CD4-positive, alpha-beta T cell treated with Interleukin-4 for 4 hours (primary cell): ENCODE measurements at places on chromosomes 6 and 20.

DNA sequence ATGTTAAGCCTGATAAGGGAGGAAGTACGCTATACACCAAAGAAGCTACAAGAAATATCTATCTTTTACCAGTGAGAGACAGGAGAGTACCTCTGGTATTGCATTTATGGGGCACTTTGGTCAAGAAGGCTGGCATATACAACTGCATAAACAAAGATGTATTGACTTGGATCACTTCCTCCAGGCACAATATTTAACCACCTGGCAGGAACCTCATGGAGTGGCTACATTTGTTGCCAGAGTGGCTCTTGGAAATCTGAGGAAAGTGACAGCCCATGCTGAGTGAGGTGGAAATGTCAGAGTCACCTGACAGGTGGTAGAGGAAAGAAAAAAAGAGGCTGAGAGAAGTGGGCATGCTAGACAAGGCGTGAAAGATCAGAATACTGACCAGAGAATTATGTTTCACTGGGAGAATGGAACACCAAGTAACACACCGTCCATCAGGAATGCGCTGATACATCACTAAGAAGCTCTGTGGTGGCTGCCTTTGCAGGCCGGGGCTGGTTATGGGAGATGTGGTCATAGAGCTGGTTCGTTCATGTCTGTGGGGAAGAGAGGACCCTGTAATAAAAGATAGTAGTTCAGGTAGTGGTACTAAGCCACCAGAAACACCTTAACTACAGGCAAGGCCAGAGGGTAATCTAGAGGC is 61.4 kb upstream of the UFL1 start:
- DNase-seq, result no peak

DNA sequence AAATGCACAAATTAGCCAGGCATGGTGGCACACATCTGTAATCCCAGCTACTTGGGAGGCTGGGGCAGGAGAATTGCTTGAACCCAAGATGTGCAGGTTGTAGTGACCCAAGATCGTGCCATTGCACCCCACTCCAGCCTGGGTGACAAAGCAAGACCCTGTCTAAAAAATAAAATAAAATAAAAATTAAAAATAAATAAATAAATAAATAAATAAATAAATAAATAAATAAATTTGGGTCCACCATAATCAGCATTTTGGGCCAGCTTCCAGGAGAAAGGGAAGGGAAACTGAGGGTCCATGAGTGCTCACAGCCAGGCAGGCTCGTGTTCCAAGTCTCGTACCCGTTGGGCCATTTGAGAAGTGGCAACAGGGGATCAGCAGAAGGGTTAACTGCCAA is 131.6 kb upstream of the AGPAT4 start:
- DNase-seq, result no peak

- DNase-seq, result no peak
Observed at GRCh38 chr6:128389820-128390534, 130.4 kb downstream of the PTPRK start.

DNA sequence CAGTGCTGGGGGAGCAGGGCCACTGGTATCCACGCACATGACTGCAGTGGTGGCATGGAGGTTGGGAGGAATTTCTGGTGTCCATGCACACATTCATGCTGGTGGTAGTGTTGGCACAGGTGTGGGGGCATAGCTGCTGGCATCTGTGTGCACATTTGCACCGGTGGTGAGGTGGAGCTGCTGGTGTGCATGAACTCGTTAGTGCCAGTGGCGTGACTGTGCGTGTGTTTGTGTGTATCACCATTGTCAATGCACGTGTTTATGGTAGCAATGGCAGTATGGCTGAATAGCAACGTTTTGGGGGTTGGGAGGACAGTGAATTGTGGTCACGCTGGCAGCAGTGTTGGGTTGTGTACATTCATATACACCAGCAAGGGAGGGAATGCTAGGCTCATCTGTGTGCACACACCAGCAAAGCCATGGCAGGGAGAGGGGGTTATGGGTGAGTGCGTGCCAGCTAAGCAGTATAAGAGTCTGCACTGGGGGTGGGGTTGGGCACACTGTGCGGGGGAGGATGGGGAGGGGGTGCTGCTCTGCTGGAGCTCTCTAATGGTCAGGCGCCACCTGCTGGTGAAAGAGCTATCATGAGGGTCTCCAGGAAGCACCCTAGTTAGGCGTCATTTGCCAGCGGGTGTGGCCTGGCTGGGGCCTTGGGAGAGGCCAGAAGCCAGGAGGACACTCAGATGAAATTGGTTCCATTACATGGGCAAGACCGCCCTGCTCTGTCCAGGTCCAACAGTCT is 626.1 kb upstream of the ID4 start:
- DNase-seq, result no peak

GRCh38 chr6:126170978-126171382 is 168.9 kb upstream of the CENPW start:
- DNase-seq, result peak; percentile 28
